ENCODE measurements at places on chromosomes 2 and 18.

- no peak for DNase-seq
Observed at GRCh38 chr18:55038162-55038561, 78.9 kb upstream of the CCDC68 start.

DNA sequence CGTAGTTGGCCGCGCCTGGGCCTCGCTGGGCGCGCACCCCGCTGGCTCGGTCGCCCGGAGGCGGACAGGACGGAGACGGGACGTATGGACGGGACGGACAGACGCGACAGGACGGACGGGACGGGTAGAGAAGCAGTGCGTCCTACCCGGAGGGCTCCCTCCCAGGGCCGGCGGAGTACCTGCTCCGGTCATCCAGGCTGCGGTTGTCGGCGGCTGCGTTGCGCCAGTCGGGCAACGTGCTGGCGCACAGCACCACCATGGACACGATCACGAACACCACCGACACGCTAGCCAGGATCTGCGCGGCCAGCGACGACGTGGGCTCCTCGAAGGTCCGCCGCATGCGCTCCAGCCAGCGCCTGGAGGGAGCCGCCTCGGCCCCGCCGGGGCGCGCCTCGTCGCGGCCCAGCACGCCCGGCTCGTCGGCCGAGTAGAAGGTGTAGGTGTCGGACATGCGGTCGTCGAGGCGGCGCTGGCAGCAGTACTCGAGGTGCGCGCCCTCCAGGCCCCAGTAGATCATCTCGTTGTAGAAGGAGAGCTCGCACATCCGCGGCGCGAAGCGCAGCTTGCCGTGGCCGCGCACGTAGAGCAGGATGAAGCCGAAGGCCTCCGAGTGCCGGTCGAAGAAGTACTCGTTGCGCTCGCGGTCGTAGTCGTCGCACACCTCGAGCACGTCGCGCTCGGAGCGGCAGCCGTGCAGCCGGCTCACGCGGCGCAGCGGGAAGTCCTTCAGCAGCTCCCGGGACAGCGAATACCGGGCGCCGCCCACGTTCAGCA is 903 bp downstream of the KCNG3 start:
- no peak for DNase-seq

DNA sequence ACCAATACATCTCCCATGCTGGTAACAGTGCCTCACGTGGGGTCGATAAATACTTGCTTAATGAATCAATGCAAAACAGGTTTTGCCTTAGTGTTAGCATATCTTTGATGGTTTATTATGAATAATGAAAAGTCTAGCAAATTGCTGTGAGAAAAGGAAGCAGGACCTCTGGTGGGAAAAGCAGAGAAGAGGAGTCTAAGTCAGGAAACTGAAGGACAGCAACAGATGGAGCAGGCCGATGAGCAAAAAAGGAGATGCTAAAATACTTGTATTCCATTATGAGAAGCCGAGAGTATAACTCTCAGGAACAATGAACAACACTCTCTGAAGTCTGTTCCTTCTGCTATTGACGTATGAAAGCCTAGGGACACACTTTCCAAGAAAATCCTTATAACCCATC is 555.2 kb upstream of the KLHL29 start:
- DNase-seq: no peak

- DNase-seq: no peak
Observed at GRCh38 chr2:8680822-8681760, 765 bp upstream of the ID2 start.

GRCh38 chr2:173151671-173152401 is 76.2 kb downstream of the MAP3K20 start:
- no peak for DNase-seq

- DNase-seq: no peak
Observed at GRCh38 chr2:231717281-231718171, 9.2 kb downstream of the PTMA start.

GRCh38 chr18:44723411-44723810 is 42.7 kb downstream of the SETBP1 start:
- DNase-seq: no peak

DNA sequence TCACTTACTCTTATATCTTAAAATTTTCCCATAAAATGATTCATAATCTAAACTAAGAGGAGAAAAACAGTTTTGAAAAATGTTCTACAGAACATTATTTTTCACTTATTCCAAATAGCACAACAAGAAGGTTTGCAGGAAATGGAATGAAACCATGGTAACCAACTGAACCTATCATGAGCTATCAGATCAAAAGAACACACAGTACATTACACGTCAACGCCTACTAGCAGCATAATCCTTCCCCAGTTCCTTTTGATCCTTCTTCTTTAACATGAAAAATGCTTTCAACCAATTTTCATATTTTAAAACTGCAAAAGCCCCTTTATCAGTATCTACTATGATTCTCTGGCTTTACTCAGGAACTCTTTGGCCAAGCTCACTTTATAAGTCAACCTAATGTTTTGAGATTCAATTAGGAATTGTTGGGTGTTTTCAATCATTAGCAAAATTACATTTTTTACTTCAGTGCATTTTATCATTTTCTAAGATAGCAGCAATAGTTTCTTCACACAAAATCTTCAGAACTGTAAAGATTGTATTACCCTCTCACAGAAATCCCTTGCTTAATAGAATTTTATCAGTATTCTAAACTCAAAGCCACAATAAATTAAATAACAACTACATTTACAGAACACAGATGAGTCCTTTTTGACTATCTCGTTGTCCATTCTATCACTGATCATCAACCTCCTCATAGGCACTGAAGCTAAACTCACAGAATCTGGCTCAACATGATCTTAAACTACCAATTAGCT is 102.5 kb downstream of the CHN1 start:
- DNase-seq: no peak

DNA sequence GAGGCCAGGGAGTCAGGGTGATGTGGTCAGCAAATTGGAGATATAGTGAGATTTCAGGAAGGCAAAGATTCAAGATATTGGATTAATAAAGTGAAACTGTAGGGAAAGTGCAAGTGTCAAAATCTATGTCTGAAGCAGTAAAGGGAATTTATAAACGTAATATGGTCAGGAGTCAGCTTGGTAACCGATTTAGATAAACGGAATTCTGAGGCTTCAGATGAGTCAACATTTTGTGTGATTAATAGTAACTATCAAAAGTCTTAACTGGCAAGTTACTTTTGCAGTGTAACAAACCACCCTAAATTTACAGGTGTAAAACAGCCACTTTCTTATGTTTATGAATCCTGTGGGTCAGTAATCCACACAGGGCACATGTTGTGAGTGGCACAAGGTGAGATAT is 10.9 kb downstream of the MTX2 start:
- DNase-seq: no peak

DNA sequence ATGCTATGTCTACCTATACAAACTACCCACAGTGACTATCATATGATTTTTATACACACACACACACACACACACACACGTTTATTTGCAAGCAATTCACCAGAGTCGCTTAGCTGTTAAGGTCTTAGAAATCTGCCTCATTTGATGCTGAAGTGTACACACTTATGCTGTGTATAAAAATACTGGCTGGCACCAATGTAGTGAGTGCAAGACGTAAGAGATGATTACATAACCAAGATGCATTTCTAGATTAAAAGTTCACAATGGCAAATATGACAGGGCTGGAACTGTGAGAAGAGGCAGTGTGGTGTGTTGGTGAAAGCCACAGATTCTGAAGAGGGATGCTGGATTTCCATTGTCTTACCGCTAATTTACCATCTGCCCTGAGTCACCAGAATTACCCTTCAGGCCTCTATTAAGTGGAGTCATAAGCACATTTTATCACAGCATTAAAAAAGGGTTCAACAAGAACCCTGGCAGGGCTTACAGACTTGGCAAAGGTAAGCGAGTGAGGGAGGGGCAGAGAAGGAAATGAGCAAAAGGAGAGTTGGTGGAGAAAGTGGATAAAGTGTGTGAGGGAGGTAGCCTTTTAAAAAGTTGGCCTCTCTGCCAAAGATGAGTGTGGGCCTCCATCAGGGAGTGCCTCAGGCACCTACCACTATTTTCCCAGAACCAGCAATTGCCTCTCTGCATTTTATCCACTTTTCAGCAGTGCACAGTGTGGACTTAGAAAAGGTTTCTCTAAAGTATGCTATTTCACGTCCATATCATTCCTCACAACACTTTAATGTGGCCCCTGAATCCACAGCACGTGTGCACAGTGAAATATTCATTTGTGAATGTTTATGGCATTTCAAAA is 21.5 kb downstream of the MEIS1 start:
- no peak for DNase-seq

GRCh38 chr2:240949791-240950705 is 43.9 kb downstream of the CROCC2 start:
- no peak for DNase-seq

GRCh38 chr18:1571206-1571605 is 666.5 kb downstream of the ADCYAP1 start:
- no peak for DNase-seq

DNA sequence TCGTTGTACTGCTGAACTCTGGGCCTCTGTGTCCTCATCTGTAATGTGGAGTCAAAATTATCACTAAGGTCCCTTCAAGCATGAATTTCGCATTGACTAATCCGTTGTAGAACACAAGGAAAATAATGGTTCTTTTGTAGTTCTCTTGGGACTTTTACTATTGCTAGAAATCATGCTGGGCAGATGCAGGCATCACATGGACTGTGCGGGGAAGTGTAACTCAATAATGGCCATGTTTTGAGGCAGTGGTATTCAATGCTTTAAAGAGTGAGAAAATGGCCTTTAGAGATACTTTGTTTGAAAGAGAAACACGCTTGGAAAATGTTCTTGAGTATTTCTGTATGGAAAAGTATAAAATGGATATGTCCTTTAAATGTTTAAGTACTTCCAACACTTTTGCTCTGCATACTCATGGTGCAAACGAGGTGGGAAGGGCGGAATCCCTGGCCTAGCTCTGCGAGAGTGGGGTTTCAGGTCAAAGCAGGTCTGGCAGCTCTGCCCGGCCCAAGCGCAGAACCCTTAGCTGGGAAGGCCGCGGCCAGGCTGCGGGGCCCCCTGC is 117.3 kb upstream of the MSTN start:
- no peak for DNase-seq

DNA sequence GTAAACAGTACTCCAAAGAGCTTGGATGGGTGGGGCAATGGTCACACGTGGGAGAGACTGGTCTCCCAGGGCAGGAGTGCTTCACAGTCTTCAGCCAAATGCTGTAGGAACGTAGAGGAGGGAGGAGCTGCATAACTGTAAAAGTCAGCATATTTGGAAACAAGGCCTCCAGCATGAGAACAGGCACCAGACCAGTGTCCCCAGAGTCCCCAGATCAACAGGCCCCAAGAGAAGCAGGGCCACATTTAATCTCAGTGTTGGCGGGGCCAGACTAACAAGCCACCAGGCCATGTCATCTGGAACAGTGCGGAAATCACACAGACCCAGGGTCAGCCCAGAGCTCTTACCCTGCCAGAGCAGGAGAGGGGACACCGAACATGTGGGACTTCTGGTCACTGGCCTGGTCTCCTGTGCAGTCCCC is 63.2 kb downstream of the ADCY3 start:
- DNase-seq: no peak

DNA sequence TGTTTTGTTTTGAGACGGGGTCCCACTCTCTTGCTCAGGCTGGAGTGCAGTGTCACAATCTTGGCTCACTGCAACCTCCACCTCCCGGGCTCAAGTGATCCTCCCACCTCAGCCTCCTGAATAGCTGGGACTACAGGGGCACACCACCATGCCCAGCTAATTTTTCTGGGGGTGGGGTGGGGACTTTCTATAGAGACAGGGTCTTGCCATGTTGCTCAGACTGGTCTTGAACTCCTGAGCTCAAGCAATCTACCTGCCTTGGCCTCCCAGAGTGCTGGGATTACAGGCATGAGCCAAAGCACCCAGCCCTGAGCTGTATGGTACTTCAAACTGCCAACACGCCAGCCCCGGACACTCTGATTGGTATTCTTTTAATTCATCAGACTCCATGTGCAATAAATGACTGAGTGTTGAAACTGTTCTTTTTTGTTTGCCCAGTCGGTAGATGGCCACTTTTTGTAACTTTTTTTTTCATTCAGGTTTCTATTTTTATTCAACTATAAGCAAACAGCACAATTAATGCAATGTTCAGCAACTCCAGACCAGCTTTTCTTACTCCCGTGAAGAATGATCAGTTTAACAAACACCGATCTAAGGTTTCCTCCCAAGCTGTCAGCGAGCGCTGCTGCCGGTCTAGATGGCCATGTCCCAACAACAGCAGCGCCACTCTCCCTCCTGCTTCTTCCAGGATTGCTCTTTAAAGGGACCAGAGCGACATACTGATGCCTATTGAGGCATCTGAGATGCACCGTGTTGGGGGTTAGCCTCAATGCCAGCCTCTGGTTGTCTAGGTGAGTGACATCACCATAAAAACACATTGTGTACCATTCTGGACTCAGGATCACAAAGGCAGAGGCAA is 12.5 kb upstream of the TGOLN2 start:
- no peak for DNase-seq

DNA sequence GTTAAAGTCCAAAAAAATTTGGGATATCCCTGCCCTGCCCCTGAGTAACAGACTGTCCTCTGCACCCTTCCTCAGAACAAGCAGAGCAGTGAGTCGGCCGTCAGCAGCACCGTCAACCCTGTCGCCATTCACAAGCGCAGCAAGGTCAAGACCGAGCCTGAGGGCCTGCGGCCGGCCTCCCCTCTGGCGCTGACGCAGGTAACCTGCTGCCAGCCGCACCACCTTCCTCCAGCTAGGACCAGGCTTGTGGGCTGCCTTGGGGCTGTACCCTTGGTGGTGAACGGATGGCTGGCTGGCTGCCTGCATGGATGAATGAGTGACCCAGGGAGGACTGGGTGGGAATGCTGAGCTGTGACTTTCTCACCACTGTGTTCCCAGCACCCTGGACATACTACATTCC is 236.2 kb downstream of the GLI2 start:
- DNase-seq: no peak

DNA sequence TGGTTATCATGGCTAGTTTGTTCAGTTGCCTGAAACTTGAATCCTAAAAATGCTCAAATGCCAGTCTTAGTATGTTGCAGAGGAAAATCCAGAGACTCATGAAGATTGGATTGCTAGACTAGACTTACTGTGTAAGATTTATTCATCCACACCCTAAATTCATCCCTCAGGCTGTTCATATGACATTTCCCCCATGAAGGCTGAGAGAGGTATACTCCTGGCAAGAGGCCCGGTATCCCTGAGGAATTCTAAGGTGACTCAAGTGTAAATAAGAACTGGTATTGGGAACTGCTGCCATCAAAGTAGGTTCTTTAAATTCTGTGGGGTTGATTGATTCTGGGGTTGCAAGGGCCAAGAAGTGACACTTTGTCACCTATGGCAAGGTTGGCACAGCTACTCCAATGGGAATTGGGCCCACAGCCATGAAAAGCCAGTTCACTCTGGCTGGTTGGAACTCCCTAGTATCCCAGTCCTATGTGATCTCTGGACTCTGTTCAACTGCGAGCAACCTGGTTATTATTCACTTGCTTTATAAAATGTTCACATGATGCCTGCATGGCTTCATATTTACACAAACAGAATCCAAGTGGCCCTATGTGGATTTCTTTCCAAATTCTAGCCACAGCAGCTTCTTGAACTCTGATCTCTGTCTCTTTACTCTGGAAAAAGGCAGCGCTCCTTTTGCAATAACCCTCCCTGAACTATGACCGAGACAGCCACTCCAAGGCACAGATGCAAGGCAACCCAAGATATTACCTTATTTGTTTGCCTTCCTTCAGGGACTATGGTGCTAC is 429.1 kb downstream of the CBLN2 start:
- no peak for DNase-seq

GRCh38 chr2:39772812-39773152 is 6.3 kb downstream of the THUMPD2 start:
- no peak for DNase-seq

GRCh38 chr18:44848644-44849335 is 168.1 kb downstream of the SETBP1 start:
- DNase-seq: no peak

Measured in activated T-helper 1 cell treated with anti-CD3 and anti-CD28 coated beads, Interleukin-2, amount 50 U/mL, for 16 hours (primary cell).